Colonic mucosa (tissue), 4 donors: ENCODE measurements at places on chromosomes 13 and 19.
A peak's percentile ranks its signal among the peaks of the same experiment; 100 is the strongest.

DNA sequence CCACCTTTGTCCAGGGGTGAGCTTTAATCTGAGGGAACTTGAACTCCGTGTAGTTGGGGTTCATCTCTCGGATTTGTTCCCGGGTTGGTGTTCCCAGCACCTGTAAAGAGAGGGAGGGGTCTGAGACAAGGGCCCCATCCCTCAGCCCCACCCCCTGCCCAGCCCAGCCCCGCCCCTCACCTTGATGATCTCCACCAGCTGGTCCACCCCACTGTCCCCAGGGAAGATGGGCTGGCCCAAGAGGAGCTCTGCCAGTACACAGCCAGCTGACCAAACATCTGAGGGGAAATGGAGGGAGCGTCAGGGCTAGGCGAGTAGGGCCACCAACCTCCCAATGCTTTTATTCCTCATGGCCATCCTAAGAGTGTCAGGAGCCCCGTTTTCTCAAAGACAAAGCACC lies 9.3 kb downstream of the GSK3A start:
- DNase-seq, result no peak

- no peak for DNase-seq
Measured at GRCh38 chr13:71254384-71254783, 612.6 kb downstream of the DACH1 start.

- DNase-seq, result no peak
Measured at GRCh38 chr19:16790051-16790450, 39.1 kb upstream of the SIN3B start.

DNA sequence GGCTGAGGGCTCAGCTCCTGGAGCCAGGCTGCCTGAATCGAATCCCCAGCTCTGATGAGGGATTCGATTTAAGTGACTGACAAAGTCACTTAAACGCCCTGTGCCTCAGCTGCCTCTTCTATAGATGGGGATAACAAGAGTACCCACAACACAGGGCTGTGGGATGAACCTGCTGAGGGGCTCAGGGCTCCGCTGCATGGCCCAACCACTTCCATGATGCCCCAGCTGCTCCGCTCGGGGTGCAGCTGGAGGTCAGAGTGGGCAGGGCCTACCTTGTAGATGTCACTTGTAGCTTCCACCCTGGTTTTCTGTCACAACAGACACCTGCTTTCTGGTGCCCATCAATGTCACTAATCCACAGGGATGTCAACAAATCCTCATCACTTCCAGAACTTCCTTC lies 39.2 kb downstream of the STK24 start:
- DNase-seq, result no peak

DNA sequence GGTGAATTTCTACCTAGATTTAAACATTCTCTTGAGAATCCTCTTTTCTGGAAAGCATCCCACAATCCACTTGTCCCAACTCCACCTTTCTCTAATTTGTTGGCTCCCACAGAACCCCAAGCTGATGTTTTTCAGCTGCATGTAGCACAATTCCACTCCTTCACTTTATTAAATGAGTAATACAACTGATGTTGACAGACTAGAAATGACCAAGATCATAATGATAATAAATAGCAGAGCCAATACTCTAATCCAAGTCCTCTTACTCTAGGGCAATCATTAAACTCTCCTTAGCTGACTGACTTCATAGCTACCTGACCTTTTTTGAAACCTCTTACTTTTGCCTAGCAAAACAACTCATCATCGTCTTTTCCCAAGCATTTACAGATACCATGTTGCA lies 27.9 kb upstream of the STARD13 start:
- DNase-seq, result no peak

DNA sequence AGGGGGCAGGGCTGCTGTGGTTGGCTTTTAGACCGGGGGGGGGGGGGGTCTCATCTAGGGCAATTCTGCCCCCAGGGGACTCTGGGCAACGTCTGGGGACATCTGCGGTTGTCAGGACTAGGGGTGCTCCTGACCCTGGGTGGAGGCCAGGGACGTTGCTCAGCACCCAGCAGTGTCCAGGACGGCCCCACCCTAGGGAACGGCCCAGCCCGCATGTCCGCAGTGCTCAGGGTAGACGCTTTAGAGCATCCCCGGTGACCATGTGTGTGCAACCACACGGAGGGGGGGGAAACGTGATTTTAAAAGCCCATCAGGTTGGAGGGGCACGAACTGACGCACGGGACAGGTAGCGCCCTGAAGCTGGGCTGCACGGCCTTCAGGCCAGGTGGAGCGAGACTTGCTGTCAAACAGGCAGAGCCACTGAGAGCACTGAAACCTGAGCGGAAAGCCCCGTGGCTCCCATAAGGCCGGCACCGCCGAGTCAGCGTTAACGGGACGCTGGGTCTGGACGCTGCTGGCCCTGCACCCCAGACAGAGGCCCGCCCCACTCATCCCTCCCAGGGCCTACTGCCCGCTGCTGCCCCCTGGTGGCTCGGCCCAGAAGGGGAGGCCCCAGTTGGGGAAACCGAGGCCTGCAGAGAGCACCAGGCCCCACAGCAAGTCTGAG lies 8.3 kb downstream of the CACTIN start:
- DNase-seq, result peak; percentile 75

GRCh38 chr19:43532571-43532961 lies 422 bp upstream of the ZNF575 start:
- peak; percentile 90 for DNase-seq

- no peak for DNase-seq
Measured at GRCh38 chr13:72508392-72508791, 219.0 kb downstream of the MZT1 start.

- DNase-seq, result no peak
Measured at GRCh38 chr19:46745521-46746280, at the start of gene FKRP. FKRP (plus strand) TSS chr19:46746057; CDS start chr19:46755451, 9,394 bp downstream.

DNA sequence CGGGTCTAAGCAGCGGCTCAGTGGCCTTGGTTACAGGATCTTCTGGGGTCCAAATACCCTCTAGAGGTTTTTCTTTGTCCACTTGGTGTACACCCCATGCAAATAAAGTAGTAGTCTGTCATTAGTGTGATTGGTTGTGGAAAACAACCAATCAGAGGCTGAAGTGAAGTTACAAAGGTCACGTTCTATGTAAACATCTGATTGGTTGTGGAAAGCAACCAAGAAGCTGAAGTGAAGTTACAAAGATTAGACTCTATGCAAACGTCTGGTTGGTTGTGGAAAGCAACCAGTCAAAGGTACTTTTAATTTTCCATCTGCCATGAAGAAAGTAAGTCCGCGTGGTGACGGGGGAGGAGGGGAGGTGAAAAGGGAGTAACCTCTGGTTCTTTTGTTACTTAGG lies 790.9 kb downstream of the UQCRFS1 start:
- DNase-seq, result no peak

GRCh38 chr13:99288089-99288488 lies 19.1 kb downstream of the GPR183 start:
- DNase-seq, result no peak

- no peak for DNase-seq
Measured at GRCh38 chr13:73948848-73949529, 185.2 kb downstream of the KLF12 start.

DNA sequence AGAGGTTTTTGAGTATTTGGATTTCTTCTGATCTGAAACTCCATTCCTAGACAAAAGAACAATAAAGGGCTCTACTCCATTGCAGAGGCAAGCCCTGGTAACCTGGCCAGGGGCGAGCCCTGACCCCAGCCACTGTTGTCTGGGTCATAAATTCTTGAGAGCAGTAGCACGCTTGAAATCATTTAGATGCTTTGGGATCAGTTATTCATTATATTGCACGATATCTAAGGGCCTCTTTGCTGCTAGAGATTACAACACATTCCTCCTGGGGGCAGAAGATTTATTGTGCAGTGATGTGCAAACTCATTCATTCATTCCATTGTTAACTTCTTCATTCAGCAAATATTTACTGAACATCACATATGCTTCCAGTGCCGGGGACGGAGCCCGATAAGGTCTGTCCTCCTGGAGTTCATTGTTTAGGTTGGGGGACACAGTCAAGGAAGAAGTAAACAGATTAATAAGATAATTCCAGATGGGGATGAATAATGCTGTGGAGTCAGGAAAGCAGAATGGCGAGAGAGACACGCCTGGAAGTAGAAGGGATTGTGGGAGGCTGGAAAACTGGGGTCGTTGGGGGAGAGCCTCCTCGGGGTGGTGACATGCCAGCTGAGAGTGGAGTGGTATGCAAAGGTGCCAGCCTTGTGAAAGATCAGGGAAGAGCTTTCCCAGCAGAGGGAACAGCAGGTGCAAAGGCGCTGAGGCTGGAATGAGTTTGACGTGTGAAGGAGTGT lies 34.9 kb downstream of the SIPA1L3 start:
- no peak for DNase-seq

GRCh38 chr13:75860935-75861334 lies 224.8 kb downstream of the LMO7 start:
- no peak for DNase-seq

- no peak for DNase-seq
Measured at GRCh38 chr13:100476963-100477362, 111.6 kb downstream of the GGACT start.

GRCh38 chr19:18587962-18588610 lies 512 bp upstream of the REX1BD start:
- no peak for DNase-seq

DNA sequence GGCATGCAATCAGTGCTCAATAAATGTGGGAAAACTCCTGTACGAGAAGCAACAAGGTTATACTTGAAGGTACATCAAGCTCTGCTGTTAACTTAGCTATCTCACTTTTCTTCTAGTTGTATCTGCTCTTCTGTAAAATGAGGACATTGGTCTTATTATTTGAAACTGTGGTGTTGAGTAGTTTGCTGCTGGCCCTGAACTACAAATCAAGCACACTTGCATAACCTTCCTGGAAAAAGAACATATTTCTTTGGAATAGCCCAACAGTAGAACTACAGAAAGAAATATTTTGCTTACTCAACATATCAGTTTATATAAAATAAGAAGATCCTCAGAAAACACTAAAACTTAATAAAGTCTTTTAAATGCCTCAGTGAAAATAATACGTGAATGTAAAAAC lies 203.0 kb downstream of the KCTD12 start:
- DNase-seq, result no peak

- DNase-seq, result no peak
Measured at GRCh38 chr19:13932911-13933393, 5.3 kb downstream of the PODNL1 start.

DNA sequence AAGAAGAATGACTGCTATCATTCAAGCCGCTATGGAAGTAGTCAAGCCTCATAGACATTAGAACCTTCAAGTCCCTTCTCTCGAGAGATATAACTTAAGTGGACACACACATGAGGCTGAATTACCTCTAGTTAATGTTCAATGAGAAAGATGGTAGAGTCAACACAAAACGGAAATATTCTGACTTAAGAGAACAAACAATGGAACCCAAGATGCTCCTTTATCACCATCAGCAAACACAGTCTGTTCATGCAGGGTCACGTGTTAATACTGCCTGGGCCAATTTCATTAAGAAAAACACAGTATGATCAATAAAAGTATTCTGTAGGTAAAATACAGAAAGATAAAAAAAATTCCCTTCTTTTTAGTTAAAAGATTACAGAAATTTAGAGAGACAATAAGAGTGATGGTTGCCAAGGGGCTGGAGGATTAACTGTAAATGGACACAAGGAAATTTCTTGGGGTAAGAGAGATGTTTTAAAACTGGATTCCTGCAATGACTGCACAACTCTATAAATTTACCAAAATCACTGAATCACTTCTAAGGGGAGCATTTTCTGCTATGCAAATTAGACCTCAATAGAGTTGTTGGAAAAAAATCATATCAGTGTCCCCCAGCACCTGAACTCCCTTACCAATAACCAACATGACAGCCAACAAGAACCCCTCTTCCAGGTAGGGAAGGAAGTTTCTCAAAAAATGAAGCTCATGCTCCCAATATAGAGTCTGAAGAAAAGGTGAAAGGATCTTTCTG lies 256.6 kb downstream of the ABCC4 start:
- DNase-seq, result no peak

GRCh38 chr13:23203516-23203915 lies 22.7 kb downstream of the SGCG start:
- DNase-seq, result no peak

DNA sequence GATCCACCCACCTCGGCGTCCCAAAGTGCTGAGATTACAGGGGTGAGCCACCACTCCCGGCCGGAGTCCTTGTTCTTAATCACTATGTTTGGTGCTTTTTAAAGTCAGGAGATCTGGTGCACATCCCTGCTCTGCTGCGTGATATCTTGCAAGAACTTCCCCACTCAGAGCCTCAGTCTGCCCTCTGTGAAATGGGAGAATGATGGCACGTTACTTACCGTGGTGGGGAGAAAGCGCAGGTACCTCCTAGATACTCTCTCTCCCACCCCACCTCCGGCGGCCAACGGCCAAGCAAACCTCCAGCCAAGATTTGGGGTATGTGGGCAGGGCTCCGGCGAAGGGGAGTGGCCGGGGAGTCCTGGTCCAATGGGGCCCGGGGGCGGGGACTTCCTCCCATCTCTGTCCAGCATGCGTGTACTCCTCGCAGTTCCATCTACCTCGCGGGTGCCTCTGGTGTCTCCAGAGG lies at the start of gene RYR1:
TSS of gene RYR1 (plus strand) at position 424 of the 466 bp plus-strand sequence. CDS start 139 bp downstream, outside the sequence.
- DNase-seq, result peak; percentile 47

DNA sequence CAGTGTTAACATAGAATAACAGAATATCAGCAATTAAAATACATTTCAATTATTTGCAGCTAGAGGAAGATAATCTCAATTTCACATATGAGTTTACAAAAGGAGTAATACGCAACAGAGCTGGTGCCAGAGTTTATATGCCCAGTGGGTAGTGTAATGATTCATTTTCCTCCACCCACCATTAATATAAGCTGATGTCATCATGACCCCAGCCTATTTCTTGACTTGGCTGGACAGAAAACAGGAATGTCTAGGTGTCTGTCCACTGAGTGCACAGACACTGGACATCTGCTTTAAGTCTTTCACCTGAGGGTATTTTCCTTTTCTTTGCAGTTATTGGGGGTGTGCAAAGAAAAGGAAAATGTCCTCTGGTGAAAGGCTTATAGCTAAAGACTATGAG lies 335.5 kb downstream of the TBC1D4 start:
- no peak for DNase-seq

GRCh38 chr19:58460039-58460438 lies 6.8 kb upstream of the ZNF324 start:
- DNase-seq, result no peak

GRCh38 chr13:28754698-28755545 lies 36.2 kb upstream of the SLC46A3 start:
- peak; percentile 47 for DNase-seq

DNA sequence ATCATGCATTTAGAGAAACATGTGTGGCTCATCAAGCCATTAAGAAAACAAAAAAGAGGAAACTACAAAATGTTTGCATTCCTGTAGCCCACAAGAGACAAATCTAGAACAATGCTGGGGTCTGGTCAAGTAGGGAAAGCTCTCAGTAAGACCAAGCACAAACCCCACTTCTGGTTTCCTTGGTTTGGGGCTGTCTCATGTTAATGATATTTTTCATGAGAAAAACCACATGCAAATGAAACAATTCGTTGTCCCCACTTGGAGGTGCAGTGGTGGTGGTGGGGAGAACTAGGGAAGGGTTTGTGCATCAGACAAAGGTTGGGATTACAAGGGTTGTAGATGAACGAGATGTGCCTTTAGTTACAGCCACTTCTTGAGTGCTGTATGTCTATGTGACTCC lies 7.0 kb upstream of the RB1 start:
- no peak for DNase-seq

GRCh38 chr13:60689571-60689970 lies 292.6 kb downstream of the TDRD3 start:
- DNase-seq, result no peak
